Neural progenitor cell (in vitro differentiated cells): ENCODE measurements at places on chromosomes 12 and 14. TPM values are rescaled to one million over a fixed set of nuclear protein-coding genes. Genes with fewer than 3 reads are reported as not detected.
A peak's percentile ranks its signal among the peaks of the same experiment; 100 is the strongest.

The TAS2R8 gene
- 0.22 TPM in 1 of 2 replicates, not detected in the other for total RNA-seq

- no peak for DNase-seq
Measured at GRCh38 chr14:44316647-44317440, 190.2 kb downstream of the FSCB start.

DNA sequence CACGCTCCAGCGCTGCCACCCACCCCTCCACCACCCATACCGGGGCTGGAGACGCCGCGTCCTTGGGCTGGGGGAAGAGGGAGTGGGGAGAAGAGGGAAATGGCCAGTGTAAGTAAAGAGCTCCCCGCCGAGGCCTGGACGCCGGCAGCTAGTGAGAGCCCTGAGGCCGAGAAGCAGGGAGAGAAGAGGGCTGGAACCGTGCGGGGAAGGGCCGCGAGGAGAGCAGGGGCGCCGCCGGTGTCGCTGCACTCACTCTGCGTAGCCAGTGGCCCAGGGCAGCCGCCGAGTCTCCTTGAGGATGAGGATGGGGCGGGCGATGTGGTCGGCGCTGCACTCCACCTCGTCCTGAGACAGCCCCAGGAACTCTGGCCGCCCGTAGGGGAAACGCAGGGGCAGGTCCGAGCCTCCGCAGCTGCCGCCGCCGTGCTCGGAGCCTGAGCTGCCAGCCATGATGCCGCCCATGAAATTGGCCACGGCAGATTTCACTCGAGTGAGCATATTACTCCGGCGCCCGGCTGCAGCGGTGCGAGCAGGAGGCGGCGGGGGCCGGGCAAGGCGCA is 631 bp downstream of the PPM1H start:
- DNase-seq = peak; percentile 65

- DNase-seq = peak; percentile 90
Measured at GRCh38 chr12:119804011-119804641, 73.0 kb downstream of the CIT start.

The SLC5A8 gene
- not detected in 2 replicates for total RNA-seq

- peak; percentile 47 for DNase-seq
Measured at GRCh38 chr12:130948136-130948535, 5.6 kb upstream of the ADGRD1 start.

The KTN1 gene
- 136 and 191 TPM in 2 replicates for total RNA-seq

The CBLN3 gene
- total RNA-seq = 0.25 TPM in 1 of 2 replicates, not detected in the other

The TRIM9 gene
- 1.3 and 2.3 TPM in 2 replicates for total RNA-seq
